ENCODE measurements at places on chromosomes 1 and 21.
A peak's percentile ranks its signal among the peaks of the same experiment; 100 is the strongest.

DNA sequence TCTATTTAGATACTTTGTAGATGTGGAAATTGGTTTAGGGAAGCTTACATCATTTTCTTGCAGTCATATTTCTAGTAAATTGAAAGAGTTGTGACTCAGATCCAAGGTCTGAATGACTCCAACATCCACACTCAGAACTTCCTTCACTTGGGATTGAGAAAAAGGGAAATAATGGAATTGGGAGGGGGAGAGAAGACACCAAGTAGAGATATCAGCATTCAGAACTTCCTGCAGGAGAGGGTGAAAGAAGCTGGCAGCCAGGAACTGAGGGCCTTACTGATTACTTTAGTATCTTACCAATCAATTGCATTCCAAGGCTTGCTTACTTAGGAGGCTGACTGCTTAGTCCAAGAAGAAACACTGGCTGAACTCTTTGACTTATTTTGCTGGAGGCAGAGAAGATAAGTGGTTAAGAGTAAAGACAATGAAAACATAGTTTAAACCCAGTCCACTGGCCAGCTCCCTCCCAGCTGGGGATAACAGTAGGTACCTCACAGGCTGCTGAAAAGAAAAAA lies 21.7 kb downstream of the APP start:
- ATAC-seq = no peak
- no peaks in the 10 kb centered on the region for H3K36me3 ChIP-seq
- no peak overlapping the region for H3K27ac ChIP-seq
- no peak overlapping the region for H3K4me3 ChIP-seq
- H3K27me3 ChIP-seq = no peaks in the 10 kb centered on the region

DNA sequence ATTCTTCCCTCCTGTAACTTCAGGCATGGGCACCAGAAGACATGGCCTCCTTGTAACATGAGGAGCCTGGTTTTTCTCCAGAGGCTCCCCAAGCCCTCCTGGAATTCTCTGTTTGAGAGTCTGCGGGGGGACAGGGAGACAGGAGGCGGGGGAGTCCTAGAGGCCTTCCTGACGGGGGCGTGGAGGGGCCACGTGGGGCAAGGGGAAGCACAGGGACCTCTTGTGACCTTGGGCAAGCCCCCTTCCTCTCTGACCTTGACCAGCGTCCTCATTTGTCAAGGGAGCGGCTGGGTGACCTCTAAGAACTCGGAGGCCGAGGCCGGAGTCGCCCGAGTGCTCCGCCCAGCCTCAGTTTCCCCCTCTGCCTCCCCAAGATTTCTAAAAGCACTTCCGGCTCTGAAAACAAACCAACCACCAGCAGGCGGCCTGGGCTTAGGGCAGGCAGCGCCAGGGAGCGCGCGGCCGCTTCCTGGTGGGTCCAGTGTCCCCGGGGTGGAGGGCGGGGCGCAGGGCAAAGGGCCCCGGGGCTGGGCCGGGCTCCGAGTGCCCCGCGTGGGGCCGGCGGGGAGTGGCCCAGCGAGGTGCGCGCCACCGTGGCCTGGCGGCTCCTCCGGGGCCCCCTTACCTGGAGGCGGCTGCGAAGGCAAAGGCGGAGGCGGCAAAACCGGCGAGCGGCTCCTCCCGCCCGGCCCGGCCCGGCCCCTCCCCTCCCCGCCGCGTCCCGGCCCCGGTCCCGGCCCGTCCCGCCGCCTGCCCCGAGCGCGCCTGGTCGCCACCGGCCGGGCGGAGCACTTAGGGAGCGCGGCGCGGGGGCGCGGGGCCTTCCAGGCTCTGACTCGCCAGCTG lies at the start of gene TMCO4:
Gene TMCO4 (minus strand): TSS at position 687 of the 846 bp plus-strand sequence. CDS start 19,158 bp downstream, outside the sequence.
- H3K36me3 ChIP-seq = no peaks in the 10 kb centered on the region
- H3K4me3 ChIP-seq = peak within 1 kb of the TSS; percentile 90
- peak within 1 kb of the TSS; percentile 94 for H3K27ac ChIP-seq

DNA sequence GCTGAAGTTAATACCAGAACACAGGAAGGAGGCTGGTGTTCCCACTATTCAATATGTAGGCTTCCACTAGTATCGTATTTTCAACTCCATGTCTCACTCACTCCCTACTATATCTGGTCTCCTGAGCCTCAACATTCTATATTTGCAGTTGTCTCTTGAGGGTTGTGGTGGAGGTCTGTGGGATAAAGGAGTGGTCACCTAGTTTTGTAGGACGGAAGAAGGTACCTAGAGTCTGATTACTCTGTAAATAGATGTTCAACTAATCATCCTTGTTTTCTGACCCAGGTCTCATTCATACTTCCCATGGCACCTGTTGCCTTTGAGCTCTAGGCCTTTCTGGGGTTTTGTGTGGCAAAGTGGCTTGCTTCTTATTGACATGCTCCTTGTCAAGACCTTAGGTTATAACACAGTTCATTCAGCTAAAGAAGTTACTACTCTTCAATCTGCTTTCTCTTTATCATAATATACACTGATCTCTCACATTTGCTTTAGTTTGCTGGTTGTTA lies 18.1 kb downstream of the IFT25 start:
- peaks cover 83% of the 10 kb centered on the region for H3K36me3 ChIP-seq
- H3K27ac ChIP-seq = no peak overlapping the region
- no peak for ATAC-seq
- H3K4me1 ChIP-seq = peaks cover 6% of the 10 kb centered on the region

DNA sequence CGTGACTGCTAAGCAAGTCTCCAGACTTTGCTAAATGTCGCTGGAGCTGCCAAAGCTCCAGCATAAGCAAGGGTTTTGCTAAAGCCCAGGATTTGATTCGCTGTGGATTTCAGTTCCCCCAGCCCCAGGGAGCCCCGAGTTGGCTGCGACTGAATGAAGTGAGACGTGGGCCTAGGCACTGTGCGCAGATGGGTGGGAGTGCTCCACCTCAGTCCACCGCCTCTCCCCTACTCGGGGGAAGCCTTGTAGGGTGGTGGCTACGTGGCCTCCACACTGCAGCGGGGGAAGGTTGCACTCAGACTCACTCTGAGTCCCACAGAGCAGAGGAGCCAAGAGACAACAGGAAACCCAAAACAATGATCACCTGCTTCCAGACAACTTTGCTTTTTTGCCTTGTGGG lies 397.8 kb upstream of the VAMP3 start:
- no peak overlapping the region for H3K4me3 ChIP-seq
- H3K36me3 ChIP-seq = no peaks in the 10 kb centered on the region
- H3K27ac ChIP-seq = no peak overlapping the region
- no peak for ATAC-seq
- H3K4me1 ChIP-seq = no peaks in the 10 kb centered on the region

DNA sequence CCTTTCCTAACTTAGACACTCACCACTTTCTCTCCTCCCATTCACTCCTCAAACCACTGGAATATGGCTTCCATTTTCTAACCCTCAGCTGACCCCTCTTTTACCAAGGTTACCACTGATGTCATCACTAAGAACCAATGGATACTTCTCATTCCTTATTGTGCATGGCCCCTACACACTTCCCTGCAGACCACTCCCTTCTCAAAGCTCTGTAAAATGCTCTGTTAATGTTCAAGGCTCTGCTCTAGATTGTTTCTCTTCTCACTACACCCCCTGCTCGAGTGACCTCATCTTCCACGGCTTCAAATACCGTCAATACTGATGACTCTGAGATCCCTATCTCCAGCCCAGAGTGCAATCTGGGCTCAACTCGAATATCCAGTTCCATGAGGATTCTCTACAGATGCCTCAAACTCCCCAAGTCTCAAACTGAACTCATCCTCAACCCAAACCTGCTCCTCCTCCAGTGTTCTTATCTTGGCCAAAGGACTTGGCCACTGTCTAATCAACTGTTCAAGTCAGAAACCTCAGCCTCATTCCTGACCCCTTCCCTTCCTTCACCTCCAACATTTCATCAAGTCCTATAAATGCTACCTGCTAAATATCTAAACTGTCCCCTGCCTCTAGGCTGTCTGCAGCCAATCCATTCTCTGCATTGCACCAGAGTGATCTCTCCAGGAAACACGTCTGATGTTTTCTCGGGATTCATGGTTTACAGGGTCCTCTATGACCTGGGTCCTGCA lies 41.3 kb upstream of the BMP8B start:
- no peaks in the 10 kb centered on the region for H3K4me1 ChIP-seq
- H3K4me3 ChIP-seq = no peak overlapping the region
- no peaks in the 10 kb centered on the region for H3K36me3 ChIP-seq
- ATAC-seq = no peak
- no peak overlapping the region for H3K27ac ChIP-seq
- peaks cover 3% of the 10 kb centered on the region for H3K27me3 ChIP-seq

- no peak for ATAC-seq
- H3K36me3 ChIP-seq = no peaks in the 10 kb centered on the region
- no peak overlapping the region for H3K27ac ChIP-seq
- no peak overlapping the region for H3K4me3 ChIP-seq
Measured at GRCh38 chr1:6930732-6931300, 145.6 kb downstream of the CAMTA1 start.

DNA sequence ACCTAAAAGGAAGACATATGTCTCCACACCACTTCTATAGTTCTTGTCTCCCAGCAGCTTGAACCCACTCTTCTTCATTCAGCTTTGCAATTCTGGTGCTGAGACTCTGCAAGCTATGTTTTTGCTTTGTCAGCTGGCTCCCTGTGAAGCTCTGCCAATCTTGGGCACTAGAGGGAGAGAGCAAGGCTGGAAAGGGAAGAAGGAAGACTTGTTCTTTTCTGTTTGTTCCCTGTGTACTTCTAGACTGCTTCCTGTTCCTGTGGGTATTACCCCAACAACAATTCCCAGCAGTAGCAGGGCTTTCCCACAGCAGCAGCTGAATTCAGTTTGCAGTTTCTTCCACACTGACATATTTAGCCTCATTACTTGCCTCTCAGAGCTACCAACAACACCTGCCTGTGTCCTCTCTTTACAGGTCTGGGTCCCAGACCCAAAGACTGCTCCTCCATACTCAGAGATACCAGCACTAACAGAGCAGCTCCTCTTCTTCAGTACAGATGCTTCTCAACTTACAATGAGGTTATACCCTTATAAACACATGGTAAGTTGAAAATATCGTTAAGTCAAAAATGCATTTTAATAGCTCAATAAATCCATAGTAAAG lies 275.2 kb upstream of the NEGR1 start:
- no peaks in the 10 kb centered on the region for H3K4me1 ChIP-seq
- ATAC-seq = no peak
- H3K4me3 ChIP-seq = no peak overlapping the region
- H3K27ac ChIP-seq = no peak overlapping the region
- H3K36me3 ChIP-seq = no peaks in the 10 kb centered on the region
- H3K27me3 ChIP-seq = no peaks in the 10 kb centered on the region

- no peak overlapping the region for H3K27ac ChIP-seq
- no peak overlapping the region for H3K4me3 ChIP-seq
- ATAC-seq = no peak
- peaks cover under 1% of the 10 kb centered on the region for H3K36me3 ChIP-seq
- H3K4me1 ChIP-seq = peaks cover under 1% of the 10 kb centered on the region
Measured at GRCh38 chr21:42887326-42887725, 5.8 kb upstream of the NDUFV3 start.

- H3K4me3 ChIP-seq = no peak overlapping the region
- peaks cover 18% of the 10 kb centered on the region for H3K27me3 ChIP-seq
- no peak for ATAC-seq
Measured at GRCh38 chr21:45041351-45041805, 33.0 kb upstream of the ADARB1 start.

- H3K4me1 ChIP-seq = no peaks in the 10 kb centered on the region
- ATAC-seq = no peak
- H3K27me3 ChIP-seq = no peaks in the 10 kb centered on the region
- H3K27ac ChIP-seq = no peak overlapping the region
- no peak overlapping the region for H3K4me3 ChIP-seq
Measured at GRCh38 chr1:80448081-80448480, 1352.7 kb upstream of the ADGRL2 start.
